CD4-positive, alpha-beta T cell treated with Interferon alpha-2 for 1 hour (primary cell): ENCODE measurements at places on chromosomes 7 and 10.
A peak's percentile ranks its signal among the peaks of the same experiment; 100 is the strongest.

GRCh38 chr7:151010307-151011096 is 13.8 kb downstream of the ATG9B start:
- DNase-seq, result no peak

DNA sequence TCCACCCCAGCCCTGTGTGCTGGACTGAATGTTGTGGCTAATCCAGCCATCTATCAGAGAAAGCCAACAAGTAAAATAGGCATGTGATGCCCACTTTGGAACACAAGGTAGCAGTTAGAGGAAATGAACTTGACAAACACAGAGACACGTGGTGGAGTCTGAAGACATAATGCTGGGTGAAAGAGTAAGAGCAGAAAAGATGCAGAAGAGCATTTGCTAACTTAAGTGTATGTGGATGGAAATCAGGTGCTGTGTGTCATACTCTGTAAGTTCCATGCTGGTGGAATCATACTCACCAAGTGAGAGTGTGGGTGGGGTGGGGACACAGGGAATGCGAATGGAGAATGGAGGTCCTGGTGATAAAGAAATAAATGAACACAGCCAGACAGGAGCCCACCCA is 22.8 kb downstream of the WDFY4 start:
- no peak for DNase-seq

DNA sequence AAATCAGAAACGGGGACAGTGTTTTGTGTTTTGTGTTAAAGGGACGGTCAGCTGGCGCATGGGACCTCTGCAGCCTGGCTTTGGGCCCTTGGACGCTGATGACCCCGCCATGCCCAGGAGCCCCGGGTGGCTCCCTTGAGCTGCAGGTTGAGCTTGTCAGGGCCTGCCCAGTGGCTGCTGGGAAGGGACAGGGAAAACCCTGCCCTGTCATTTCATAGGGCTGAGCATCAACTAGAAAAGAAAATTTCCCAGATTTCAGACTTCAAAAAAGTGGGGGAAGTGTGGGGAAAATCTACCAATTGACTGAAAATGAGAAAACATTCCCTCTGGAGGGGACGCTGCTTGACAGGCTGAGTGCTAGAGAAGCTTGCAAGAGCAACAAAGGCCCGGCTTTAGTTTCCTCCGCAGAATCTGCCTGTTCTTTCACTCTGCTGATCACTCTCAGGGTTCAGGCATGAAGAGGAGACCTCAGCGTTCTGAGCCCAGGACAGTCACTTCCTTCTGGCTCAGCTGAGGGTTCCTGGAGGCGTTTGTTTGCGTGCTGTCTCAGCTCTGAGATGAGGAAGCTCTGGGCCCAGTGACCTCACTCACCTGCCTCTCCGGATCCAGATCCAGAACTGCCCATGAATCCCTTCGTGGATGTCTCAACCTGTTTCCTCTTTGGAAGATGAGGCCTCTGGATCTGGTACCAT is 18.6 kb upstream of the DNAJB6 start:
- DNase-seq, result peak; percentile 34

DNA sequence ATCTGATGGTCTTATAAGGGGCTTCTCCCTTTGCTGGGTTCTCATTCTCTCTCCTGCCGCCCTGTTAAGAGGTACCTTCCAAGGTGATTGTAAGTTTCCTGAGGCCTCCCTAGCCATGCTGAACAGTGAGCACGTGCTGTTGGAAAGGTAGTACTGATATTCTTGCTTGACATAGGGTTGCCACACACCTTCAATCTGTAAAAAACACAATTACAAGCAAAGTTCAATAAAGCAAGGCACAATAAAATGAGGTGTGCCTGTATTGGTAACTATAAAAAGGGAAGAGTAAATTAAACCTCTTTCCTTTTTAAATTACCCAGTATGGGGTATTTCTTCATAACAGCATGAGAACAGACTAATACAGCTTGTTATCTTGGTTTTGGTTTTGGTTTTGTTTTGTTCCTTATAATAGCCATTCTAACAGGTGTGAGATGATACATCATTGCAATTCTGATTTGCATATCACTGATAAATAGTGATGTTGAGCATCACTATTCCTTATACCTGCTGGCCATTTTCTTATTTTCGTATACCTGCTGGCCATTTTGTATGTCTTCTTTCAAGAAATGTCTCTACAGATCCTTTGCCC is 164.9 kb upstream of the TRIM24 start:
- no peak for DNase-seq

DNA sequence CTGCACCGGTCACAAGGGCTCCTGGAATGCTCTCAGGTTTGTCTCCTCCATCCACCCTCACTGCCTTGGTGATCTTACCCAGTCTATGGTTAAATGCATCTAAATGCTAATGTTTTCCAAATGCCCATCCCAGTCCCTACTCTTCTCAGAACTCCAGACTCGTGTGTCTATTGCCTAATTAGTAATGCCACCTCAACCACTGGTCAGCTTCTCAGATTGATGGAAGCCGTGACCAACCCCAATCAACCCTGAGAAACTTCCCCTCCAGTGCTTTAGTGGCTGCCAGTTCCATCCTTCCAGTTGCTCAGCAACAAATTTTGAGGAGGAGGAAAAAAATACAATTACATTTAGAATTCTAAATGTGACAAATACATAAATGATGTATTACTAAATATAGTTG is 18.6 kb downstream of the NUDCD3 start:
- DNase-seq, result no peak

DNA sequence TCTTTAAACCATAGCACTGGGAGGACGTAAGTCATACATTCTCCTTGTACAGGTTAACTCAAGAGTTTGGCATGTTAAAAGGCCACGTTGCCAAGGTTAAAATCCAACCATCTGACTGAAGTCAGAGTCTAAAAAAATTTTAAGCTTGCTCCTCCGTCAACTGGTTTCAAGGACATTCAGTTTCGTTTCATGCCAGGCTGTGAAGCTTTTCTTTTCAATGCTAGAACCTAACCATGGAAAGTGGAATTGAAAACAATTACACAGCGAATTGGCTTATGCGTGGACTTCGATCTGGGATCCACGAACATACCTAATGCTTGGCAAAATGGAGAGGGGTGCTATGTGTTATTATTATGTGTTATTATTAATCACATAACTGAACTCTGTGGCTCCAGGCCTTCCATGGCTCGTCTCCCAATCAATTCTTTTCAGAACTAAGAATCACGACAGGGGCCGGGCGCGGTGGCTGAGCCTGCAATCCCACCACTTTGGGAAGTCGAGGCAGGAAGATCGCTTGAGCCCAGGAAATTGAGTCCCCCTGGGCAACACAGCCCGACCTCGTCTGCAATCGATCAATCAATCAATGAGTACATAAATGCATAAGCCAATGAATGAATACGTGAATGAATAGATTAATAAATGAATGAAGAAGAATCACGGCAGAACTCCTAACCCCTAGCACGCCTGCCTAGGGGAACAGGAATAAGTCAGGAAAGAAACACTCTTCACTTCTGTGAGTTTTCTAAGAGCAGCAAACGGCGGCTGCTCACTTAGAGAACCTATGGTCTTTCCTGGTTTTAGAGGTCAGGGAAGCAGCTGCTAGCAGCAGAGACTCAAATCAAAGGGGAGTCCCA is 733 bp upstream of the ARL5B start:
- peak; percentile 60 for DNase-seq

- DNase-seq, result no peak
These were observed 125.5 kb upstream of the PODXL start for GRCh38 chr7:131681961-131682360.

DNA sequence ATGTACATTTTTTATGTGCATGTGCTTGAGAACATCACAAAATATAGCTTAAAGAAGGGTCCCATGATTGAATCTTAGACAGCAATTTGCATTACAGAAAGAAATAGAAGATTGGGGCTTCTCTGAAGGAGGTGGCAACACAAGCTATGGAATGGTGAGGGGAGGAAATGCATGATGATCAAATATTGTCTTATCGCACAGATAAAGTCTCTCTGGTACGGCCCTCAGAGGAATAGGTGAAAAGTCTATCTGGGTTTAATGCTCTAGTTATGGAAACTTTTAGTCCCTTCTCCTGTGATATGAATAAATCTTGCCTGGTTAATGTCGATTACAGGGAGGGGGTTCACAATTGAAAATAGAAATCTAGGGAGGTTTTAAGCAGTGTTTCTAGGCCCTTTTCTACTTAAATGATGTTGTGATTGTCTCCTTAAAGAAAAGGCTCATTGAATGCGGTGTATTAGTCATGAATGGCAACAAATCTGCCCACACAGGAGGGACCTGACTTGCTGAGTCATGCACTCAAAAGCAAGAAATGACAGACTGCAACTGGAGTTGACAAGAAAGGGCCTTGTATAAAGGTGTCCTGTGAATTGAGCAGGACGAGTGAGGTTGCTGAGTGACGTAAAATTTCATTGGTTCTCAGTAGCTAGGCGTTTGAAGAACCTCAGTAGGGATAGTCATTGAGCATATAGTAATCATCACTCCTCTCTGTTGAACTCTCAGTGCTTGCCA is 133.4 kb upstream of the CSTF2T start:
- no peak for DNase-seq

GRCh38 chr10:63920926-63921325 is 399.7 kb downstream of the REEP3 start:
- DNase-seq, result no peak

DNA sequence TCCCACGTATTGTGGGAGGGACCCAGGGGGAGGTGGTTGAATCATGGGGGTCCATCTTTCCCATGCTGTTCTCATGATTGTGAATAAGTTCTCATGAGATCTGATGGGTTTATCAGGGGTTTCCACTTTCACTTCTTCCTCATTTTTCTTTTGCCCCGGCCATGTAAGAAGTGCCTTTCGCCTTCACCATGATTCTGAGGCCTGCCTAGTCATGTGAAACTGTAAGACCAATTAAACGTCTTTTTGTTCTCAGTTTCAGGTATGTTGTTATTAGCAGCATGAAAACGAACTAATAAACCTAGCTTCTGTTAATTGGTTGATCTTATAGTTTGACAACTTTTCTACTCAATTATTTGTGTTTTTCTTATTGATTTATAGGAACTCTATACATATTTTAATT is 206.3 kb downstream of the NXPH1 start:
- DNase-seq, result no peak

DNA sequence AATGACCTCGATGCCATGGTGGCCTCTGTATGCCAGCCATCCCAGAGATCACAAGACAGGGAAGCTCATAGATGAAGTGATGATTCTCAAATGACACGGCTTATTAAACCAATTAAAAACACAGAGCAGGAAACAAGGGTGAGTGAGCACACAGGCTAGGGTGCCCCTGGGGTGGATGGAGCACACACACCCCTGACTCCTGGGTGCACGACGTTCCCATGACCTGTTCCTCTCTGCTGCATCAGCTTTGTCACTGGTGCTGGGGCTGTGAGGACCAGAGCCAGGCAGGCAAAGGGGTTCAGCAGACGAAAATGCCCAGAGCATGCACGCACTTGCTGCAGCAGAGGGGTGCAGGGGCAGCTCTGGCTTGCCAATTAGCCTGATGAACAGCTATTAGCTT is 86.5 kb upstream of the LRRC4 start:
- no peak for DNase-seq

GRCh38 chr7:55157764-55158105 is 138.9 kb downstream of the EGFR start:
- no peak for DNase-seq

DNA sequence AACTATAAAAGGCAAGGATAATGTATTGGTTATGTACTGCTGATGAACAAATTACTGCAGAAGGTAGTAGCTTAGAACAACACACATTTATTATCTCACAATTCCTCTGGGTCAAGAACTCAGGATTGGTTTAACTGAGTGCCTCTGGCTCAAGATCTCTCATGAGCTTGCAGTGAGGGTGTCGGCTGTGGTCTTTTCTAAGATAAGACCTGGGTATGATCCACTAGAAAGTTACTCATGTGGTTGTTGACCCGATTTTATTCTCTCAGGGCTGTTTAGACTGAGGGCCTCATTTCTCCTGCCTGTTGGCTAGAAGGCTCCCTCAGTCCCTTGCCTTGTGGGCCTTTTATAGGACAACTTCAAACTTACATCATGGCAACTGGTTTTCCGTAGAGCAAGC is 86.7 kb downstream of the VWDE start:
- no peak for DNase-seq
